ENCODE measurements at places on chromosomes 1 and 21. TPM values are rescaled to one million over a fixed set of nuclear protein-coding genes. Genes with fewer than 3 reads are reported as not detected.

DNA sequence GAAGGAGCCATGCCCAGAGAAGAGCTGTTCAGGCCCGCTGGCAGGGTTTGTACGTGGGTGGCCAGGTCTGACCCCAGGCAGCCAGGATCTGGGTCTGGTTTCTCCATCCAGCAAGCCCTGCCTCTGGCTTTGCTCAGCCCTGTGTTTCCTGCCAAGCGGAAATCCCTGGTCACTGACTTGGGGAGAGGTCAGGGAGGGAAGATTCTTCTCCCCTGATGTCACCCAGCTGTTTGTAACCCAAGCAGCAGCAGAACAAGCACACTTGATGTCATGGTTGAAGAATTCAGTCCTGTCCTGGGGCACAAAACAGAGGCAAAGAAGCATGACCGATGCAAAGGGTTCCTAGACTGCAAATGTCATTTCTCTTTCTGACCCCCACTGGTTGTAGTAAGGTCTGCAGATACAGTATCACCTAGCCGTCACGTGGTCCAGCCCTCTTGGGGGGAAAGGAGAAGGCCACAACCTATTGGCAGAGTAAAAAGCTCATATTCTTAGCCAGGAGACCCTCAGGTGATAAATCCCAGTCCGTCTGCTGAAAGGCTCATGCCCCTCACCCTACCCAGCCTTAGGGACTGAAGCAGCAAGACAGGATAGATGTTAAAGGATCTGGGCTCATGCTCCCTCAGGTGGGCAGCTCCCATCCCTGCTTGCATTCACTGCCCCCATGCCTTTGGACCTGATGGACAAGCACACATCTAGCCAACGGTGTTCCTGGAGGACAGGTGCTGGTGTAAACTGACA is 120.9 kb downstream of the SYT2 start:
- DNase-seq = peak; percentile 92

- no peak for DNase-seq
Observed at GRCh38 chr1:154221278-154222001, 685 bp downstream of the UBAP2L start.

DNA sequence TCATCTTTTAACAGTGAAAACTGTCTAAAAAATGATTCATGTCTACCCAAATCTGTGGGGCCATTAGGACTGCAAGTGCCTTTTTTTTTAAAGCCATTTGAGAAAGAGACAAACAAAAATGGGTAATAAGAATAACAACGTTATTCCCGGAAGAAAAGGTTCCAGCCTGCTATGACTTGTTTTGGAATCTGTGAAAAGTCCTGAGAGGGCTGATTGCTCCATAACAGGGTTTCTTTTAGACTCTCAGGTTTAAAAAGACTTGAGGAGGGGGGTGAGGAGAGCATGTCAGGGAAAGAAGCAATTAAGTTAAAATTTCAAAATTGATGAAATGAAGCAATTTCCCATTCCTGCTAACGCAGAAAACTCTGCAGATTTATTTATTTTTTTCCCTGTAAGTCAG is 56.4 kb downstream of the CACHD1 start:
- DNase-seq = no peak

GRCh38 chr1:97042551-97042950 is 321.0 kb downstream of the PTBP2 start:
- DNase-seq = no peak

TFF3 gene
- total RNA-seq = 5.4 TPM

DNA sequence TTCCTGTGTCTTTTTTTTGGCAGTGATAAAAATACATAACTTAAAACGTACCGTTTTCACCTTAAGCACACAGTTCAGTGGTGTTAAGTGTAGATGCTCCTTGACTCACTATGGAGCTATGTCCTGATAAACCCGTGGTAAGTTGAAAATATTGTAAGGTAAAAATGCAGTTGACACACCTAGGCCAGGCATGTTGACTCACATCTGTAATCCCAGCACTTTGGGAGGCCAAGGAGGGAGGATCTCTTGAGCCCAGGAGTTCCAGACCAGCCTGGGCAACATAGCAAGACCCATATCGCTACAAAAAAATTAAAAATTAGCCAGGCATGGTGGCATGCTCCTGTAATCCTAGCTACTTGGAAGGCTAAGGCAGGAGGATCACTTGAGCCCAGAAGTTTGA is 73.6 kb upstream of the COG2 start:
- DNase-seq = no peak

KCNA2 gene
- total RNA-seq = not detected

DNA sequence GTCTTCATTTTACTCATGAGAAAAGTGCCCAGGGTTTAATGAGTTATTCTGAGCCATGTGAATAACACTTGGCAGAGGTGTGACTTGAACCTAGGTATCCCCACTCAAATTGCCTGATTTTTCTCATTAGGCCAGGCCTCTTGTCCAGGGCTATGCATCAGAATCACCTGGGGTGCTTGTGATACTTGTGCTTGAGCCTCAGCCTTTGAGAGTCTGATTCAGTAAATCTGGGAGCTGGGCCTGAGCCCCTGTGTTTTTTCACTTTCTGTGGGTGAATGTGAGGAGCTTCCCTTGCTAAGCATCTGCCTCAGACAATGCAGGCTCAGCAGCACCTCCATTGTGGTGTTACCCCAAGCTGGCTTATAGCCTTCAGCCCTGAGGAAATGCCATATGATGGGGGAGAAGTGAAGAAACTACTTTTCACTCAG is 127.1 kb downstream of the S1PR1 start:
- no peak for DNase-seq

Data from glomerular endothelial cell (primary cell).